AG04449 (cell line): ENCODE measurements at places on chromosomes 2 and 18.

DNA sequence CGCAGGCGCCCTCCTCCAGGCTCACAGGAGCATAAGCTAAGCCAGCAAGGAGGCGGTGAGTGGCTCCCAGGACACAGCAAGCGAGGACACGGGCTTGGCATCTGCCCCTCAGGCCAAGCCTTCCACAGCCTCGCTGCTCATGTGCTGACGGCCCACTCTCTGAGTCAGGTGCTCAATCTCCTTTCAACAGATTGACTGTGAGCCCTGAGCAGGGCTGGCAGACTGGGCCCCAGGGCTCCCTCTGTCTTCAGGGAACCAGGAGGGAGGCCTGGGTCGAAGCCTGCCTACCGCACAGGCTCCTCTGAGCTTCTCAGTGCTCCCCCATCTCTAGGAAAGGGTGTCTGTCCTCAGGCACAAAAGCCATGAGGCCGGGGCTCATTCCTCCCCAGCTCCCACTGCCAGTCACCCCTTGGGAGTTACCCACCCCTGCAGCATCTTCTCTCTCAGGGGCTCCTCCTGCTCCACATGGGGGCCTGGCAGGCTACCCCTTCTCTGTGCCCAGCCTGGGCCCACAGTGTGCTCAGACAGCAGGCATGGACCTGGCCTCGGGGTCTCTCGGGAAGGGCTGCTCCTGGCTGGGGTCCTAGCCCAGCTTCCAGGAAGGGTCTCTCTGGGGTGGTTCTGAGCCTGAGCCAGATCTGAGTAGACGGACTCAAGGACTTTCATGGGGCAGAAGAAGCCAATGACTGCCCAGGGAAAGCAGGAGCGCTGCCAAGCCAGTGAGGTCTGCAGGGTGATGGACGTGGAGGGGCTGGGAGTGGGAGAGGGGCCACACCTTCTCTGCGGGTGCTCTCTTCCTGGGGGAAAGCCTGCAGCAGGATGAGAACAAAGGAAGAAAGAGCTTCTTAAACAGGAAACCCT, 138.0 kb upstream of the GPC1 start:
- no peak for DNase-seq

GRCh38 chr2:65350651-65351056, 81.7 kb downstream of the SPRED2 start:
- DNase-seq: no peak

DNA sequence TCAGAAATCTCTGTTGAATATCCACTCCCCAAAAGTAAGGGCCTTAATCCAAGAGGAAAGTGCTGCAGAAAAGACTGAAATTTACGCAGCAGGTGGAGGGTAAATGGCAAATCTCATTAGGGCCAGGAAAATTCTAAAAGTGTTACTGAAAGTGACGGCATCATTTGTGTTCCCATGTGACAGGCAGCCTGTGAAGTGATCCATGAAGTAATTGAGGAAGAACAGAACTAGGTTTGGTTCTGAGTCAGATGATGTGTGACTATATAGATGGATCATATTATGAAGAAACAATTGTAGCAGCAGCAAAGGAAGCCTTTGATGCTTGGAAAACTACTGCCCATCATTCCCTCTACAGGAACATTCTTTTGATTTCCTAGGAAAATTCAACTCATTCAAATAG, 401.2 kb downstream of the TGIF1 start:
- DNase-seq: no peak

DNA sequence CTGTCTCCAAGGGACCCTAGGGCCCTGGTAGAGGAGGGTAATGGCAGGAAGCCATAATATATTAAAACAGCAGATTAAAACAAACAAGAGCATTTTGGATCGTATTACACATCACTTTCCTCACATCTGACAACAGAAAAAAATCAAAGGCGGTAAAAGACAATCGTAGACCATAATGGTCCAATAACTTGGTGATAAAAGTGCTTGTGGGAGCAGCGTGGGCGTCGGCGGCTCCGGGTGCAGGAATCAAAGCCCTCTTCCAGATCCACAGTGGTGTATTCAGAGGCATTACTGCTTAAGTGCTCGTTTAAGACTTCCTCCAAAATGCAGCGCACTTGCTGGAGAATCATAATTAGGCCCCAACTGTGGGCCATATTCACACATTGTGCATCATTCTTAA, 68.0 kb downstream of the FECH start:
- DNase-seq: no peak

DNA sequence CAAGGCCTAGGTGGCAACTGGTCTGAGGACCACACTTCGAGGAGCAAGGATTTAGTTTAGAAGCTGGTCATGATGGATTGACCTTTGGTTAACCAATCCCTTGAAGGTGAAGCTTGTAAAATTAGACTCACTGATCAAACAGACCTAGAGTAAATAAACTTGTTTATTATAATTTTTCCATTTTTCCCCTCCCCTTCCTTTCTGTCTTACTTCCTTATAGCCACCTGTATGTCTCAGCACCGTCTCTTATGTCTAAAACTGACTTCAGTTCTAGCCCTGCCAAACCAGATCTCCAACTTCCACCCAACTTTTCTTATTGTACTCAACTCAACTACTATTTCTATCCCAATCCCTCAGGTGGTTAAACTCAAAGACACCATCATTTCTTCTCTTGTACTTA, 92.8 kb upstream of the THOC1 start:
- no peak for DNase-seq

DNA sequence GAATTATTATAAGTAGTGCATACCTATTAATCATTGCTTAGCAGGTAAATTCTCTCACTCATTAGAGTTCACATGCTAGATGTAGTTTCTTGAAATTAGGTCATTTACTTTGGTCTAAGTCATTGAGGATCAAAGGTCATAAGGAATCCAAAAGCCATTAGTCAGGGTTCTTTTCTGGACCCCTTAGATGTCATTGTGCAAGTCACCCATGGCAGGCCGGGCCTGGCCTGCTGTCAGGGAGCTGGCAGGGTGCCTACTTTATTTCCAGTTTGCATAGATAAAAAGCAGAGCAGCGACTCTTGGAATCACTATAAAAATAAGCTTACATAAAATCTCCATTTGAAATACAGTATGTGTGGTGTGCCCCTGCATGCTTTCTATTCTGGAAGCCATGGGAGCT, 91.3 kb downstream of the MEIS1 start:
- no peak for DNase-seq

- no peak for DNase-seq
Observed at GRCh38 chr18:49850636-49851035, 37.3 kb upstream of the ACAA2 start.
